NCI-H526 (cell line): ENCODE measurements at places on chromosomes 7 and 10.

DNA sequence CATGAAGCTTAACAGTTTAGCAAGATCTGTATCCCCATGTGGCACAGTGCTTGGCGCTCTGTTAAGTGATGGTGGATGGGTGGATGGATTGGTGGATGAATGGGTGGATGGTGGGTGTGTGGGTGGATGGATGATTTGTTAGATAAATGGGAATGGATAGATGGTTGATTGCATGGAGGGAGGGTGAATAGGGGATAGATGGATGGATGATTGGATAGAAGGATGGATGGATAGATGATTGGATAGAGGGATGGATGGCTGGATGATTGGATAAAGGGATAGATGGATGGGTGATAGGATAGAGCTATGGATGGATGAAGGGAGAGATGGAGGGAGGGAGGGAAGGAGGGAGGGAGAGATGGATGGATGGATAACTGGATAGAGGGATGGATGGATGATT, 229.7 kb downstream of the CUX1 start:
- DNase-seq = no peak

DNA sequence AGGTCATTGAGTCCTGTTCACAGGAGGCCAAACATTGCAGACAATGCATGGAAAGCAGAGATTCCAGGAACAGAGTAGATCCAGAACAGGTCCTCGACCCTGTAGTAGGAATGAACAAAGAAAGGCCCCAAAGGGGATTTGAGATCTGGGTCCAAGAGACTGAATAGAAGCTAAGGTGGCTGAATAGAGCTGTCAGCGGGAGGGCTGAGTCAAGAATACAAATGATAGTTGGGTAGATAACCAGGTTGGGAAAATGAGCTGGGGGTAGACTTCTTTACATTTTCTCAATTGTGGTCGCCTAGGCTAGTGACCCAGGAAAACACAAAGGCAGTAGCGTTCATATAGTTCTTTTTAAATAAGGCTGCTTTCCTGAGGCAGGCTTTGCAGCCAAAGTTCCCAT, 103.4 kb upstream of the ELMO1 start:
- no peak for DNase-seq

GRCh38 chr10:113221756-113222168, 271.7 kb downstream of the TCF7L2 start:
- DNase-seq = no peak

- DNase-seq = no peak
These were observed 1.6 kb downstream of the LRRD1 start for GRCh38 chr7:92177362-92177761.

DNA sequence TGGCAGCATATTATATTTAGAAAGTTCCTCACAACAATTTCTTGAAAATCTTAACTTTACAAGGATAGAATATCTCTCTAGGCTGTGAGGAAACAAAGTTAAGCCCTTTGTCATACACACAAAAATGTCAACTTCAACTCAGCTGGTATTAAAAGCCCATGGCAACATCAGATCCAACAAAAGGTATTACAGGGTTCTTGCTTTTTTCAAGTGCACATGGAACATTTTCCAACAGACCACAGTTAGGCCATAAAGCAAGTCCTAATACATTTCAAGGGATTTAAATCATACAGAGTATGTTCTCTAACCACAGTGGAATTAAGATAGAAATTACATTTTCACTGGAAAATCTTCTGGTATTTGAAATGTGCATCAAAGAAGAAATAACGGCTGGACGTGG, 71.9 kb upstream of the OIT3 start:
- no peak for DNase-seq

GRCh38 chr10:22906767-22907166, 21.1 kb upstream of the ARMC3 start:
- no peak for DNase-seq
